ENCODE measurements at places on chromosomes 13 and 19. TPM values are rescaled to one million over a fixed set of nuclear protein-coding genes. Genes with fewer than 3 reads are reported as not detected.

GRCh38 chr19:34355201-34355600 is 9.8 kb upstream of the GPI start:
- no peak for DNase-seq

Gene CTXN1
- 7.0 TPM for polyA plus RNA-seq

Gene HSH2D
- 15.4 TPM for polyA plus RNA-seq

GRCh38 chr19:7832781-7833180 is 2.8 kb downstream of the EVI5L start:
- no peak for DNase-seq

Gene SUPT5H
- polyA plus RNA-seq = 119 TPM

DNA sequence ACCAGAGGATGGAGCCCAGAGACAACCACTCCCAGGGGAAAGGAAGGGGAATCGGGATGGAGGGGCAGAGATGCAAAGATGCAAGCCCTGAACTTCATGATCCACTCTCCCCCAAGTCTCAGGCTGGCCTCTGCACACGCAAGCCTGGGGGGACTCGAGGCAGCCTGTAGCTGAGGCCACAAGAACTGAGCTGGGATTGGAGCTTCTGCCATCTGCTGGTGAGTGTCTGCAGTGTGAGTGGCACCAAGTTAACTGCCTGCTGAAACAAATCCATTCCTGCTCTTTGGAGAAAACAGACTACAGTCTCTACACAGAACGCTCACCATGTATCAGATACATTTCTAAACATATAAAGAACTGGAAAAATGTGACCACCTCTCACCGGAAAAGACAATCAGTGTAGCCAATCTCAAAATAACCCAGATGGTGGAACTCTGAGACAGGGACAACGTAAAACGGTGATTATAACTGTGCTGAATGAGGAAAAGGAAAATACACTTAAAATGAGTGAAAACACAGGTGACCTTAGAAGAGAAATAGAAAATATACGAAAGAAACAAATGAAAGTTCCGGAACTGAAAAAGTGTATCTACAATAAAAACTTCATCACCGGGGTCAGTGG is 62.1 kb downstream of the KLF2 start:
- DNase-seq = no peak

Gene POU4F1
- 0.48 TPM for polyA plus RNA-seq

GRCh38 chr13:109868578-109869311 is 82.4 kb upstream of the IRS2 start:
- DNase-seq = peak; percentile 62

Gene TUBGCP3
- 23.5 TPM for polyA plus RNA-seq

Gene UBE2S
- polyA plus RNA-seq = 29.9 TPM

Gene ZNF317
- 34.3 TPM for polyA plus RNA-seq

Gene KLK15
- 0.10 TPM for polyA plus RNA-seq

- DNase-seq = no peak
These were observed 12.2 kb upstream of the UBE2L5 start for GRCh38 chr13:30409886-30410704.

- no peak for DNase-seq
These were observed 434.0 kb downstream of the FOXO1 start for GRCh38 chr13:40232311-40233040.

Gene VSTM1
- not detected for polyA plus RNA-seq

DNA sequence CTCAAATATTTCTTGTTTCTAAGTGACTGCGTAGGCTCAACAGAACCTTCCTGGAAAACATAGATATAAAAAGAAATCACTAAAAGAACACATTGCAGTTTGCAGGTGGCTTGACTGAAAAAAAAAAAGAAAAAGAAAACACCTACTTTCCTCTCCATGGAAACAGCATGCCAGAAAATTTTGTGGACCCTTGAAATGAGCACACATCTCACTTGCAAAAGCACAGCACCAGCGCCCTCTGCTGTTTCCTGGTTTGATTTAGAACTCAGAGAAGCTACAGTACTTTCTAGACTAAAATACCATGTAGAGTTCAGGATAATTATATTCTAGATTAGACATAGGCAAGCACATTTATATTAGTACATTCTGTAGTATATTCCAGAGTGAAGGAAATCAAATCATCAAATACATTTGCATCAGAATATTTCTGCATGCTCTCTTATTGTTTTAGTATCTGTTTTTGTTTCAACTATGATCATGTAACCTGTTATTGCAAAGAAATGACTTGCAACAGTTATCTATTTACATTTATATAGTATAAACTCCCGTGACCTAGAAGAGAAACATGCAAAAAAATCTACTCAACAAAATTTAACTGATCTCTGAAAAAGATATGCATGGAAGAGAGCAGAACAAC is 22.3 kb upstream of the XPO4 start:
- DNase-seq = peak; percentile 65

Gene ENOX1
- 3.0 TPM for polyA plus RNA-seq

Gene GPX4
- 394 TPM for polyA plus RNA-seq

- no peak for DNase-seq
These were observed 113.5 kb downstream of the MYO16 start for GRCh38 chr13:108742701-108743451.

GRCh38 chr13:28220166-28220565 is 81.8 kb downstream of the PAN3 start:
- DNase-seq = no peak

Gene KCNN4
- 1.3 TPM for polyA plus RNA-seq

DNA sequence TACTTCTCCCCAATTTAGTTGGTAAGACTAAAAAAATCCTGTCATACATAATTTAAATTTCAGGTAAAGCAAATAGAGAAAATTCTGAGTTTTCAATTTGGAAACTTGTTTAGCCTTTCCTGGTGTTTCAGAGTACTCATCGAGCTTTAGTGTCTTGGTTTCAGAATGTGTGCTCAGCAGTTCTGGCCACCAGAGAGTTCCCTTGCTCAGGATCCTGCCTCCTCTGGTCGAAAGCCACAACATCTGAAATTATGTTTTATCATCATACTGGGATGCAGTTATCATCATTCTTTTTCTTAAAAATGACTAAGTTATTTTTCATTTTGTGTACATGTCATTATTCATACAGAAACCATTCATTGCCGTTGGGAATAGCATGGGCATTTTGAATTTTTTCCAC is 263.2 kb upstream of the SPRY2 start:
- DNase-seq = no peak

DNA sequence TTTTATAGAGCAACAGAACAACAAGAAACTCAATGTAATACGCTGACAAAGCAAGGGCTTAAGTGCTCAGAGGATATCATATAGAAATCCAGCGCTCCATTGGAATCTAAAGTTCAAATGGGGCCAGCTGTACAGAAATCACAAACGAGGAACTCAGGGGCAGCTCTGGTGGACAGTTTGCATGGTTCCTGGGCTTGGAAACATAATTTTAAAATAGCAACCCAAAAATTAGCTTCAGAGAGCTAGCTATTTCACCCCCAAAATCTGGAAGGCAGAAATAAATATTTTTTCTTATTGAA is 19.2 kb upstream of the LATS2 start:
- no peak for DNase-seq
